ENCODE measurements at places on chromosomes 3 and 15. TPM values are rescaled to one million over a fixed set of nuclear protein-coding genes. Genes with fewer than 3 reads are reported as not detected.
A peak's percentile ranks its signal among the peaks of the same experiment; 100 is the strongest.

ACAD9 gene
- total RNA-seq: 43.1 TPM

POC1A gene
- 9.8 TPM for total RNA-seq

DNA sequence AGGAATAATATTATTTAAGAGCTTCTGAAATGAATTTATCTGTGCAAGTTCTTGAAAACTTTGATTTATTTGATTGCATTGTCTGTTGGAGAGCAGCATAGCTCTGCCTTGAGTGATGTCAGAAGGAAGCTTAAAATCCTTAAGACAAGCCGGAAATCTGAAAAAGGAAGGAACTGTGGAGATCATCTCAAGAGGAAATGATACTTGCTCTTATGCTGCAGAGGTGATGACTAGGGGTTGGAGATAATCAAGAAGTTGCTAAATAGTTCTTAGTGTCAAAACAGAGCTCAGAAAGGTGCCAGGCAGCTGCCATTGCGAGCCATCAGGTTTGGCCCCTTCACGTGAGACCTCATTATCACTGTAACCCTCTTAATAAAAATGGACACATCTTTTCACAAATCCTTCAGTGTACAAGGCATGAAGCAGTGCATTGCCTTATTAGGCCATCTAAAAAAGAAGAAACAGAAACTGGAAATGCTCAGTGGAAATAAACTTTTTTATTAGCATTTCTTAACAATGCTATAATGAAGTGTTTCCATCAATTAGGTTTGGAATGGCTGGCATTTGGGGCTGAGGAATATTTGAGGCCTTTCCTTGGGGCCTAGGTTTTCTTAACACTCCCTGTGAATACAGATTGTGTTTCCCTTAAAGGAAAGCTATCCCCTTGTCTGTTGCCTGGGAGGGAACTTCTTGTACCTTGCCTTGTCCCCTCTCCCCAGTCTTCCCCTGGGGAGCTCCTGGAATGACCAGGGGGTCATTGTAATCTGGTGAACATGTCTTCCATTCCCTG, 34.5 kb upstream of the VILL start:
- DNase-seq: no peak

DNA sequence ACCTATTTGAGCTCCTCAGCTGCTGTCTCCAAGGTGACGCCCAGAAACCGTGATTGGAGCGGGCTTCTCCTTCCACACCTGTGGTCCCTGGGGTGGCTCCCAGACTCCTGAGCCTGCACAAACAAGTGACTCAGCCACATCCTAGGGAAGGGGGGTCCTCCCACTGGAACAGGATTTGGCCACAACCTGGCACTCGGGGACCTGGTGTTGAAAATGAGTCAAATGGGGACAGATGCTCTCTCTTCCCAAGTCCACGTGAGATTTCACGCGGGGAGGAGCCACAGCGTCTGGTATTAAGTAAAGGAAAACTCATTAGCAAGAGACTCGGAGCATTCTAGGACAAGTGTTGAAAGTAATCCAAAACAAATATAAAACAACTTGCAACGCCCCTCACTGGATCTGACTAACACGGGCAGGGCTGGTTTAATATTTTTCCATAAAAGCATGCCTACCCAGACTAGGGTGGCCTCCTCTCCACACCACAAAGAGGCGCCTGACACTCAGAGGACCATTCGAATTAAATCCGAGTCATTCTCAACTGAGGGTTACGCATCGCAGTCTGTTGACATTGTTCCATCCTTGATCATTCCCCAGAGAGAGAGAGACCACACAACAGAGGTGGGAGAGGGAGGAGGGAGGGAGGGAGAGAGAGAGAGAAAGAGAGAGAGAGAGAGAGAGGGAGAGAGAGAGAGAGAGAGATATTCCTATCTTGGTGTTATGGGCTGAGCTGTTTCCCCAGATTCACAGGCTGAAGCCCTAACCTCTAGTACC, 74.4 kb downstream of the MGLL start:
- DNase-seq: peak; percentile 78

GRCh38 chr3:120908030-120908794, at the start of gene STXBP5L:
TSS of gene STXBP5L (plus strand) at chr3:120908205. CDS start at chr3:120909579, 1,374 bp downstream.
- DNase-seq: no peak

GRCh38 chr3:87498358-87499080, 222.1 kb upstream of the POU1F1 start:
- no peak for DNase-seq

DNA sequence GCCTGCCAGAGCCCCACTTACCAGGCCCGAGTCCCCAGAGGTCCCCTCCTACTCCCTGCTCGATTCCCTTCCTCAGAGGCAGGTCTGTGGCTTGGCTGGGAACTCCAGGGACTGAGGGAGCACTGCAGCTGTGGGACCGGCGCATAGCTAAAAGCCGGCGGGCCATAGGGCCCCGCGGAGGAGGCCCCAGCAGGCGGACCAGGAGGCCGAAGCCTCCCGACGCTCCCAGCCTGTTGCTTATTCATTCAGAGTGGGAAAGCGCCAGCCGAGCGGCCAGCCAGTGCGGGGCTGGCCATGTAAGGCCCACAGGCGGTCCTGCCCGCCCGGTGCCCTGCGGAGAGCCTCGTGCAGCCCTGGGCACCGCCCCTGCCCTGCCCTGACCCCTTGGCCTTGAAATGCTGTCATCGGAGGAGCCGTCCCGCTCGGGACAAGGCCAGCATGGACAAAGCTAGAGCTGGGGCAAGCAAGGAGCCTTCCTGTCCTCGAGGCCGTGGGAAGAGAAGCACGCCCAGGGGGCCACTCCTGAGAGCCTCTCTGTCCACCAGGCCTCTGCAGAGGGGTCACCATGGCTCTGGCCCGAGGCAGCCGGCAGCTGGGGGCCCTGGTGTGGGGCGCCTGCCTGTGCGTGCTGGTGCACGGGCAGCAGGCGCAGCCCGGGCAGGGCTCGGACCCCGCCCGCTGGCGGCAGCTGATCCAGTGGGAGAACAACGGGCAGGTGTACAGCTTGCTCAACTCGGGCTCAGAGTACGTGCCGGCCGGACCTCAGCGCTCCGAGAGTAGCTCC, at the start of gene LOXL1:
LOXL1 (plus strand) TSS at position 244 of the 784 bp plus-strand sequence; CDS start at position 566, 322 bp downstream.
- DNase-seq: peak; percentile 53

Data from MCF 10A (cell line).